GM23248 (cell line): ENCODE measurements at places on chromosomes 3 and 15. TPM values are rescaled to one million over a fixed set of nuclear protein-coding genes. Genes with fewer than 3 reads are reported as not detected.

GRIP2 gene
- 0.11 TPM in 1 of 2 replicates, not detected in the other for total RNA-seq

- peak; percentile 95 for DNase-seq
Observed at GRCh38 chr3:27568393-27568792, 84.2 kb upstream of the SLC4A7 start.

GRCh38 chr3:37660782-37661181 is 200.9 kb upstream of the CTDSPL start:
- no peak for DNase-seq

TEX55 gene
- total RNA-seq: not detected in 2 replicates

HES1 gene
- total RNA-seq: 13.0 and 13.8 TPM in 2 replicates

- no peak for DNase-seq
Observed at GRCh38 chr15:69643476-69643875, 190.9 kb downstream of the RPLP1 start.

BCL2A1 gene
- total RNA-seq: 1.6 TPM in 1 of 2 replicates, not detected in the other

CNTN4 gene
- total RNA-seq: not detected in 2 replicates

GRCh38 chr3:189871418-189871817 is 240.2 kb downstream of the TP63 start:
- no peak for DNase-seq

DNA sequence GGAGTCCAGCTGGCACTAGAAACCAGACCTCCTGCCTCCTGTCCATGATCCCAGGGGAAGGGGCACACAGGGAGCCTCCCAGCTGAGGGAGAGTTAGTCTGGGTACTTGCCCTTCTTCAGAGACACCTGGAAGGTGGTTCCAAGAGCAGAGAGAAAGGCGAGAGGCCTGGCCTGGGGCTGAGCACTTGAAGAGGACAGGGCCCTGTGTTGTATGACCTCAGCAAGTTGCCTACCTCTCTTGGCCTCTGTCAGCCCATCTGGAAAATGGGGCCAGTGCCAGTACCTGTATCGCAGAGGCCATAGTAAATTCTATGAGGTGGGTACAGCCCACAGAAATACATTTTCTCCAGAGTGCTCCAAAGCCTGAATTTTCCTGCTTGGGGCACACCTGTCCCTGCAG is 19.5 kb downstream of the PTH1R start:
- no peak for DNase-seq

- no peak for DNase-seq
Observed at GRCh38 chr15:92949604-92950249, 49.6 kb downstream of the CHD2 start.

DNA sequence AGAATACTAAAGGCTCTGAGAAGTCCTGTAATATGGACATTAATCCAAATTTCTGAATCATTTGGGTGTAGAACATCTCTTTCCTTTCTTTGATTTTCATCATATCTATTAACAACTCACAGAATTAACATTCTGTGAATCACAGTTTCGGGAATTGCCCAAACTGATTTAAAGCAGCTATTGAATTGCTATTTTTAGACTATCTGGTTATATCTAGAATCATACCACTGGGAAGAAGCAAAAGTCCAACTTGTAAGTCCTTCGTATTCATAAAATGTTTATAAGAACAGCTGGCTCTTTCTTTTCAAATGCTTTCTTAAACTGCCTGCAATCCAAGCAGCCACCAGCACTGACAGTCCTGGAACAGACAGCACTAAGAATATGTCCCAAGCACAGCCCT is 733.0 kb downstream of the NTRK3 start:
- no peak for DNase-seq

COLQ gene
- total RNA-seq: 0.32 and 1.1 TPM in 2 replicates

GRCh38 chr3:36178018-36178417 is 202.3 kb upstream of the STAC start:
- DNase-seq: peak; percentile 16

DNA sequence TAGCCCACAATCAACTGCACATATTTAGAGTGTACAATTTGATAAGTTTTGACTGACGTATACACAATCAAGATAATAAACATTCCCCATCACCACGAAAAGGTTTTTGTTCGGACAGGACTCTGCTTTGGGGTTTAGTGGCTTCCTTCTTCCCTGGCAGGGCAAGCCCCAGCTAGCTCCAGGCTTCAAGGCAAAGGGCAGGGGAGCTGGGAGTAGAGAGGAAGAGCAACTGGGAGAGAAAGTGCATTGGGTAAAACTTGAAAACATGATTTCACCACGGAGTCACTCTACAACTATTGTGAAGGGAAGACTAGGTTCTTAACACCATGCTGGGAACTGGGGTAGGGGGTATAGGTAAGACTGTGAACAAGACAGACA is 185.1 kb upstream of the UBE2E1 start:
- DNase-seq: no peak

CADPS gene
- total RNA-seq: 4.1 and 11.4 TPM in 2 replicates

DNA sequence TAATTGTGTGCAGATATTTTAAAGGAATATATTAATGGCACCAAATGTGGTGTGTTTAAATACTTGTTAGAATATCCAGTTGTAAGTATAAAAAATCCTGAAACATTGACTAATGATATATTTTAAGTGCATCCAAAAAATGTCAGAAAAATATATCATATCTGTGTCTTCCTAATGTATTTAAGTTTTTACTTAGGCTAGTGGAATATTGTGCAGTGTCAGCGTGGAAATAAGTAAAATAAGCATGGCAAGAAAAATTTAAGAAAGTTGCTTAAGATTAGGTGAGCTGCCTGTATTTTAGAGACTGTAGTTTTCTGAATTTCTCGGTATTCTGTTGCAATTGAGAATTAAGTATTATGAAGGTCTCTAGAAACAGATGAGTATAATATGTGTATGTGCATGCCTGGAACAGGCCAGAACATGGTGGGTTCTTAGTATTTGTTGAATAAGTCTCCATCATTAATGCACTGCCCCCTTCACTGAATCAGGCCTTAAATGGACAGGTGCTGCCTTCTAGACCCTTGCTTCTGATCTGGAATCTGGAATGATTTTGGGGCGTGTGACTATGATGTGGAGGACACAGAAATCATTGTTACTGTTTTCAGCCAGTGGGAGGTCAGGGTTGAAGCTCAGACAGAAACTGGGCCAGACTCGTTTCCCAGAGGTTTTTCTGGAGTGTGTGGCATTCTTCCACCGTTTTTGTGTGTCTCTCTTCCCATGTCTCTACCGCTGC is 86.1 kb downstream of the TRAK1 start:
- DNase-seq: no peak

USP13 gene
- 4.6 and 8.2 TPM in 2 replicates for total RNA-seq

- DNase-seq: no peak
Observed at GRCh38 chr15:33209575-33210481, 15.3 kb upstream of the FMN1 start.

- DNase-seq: no peak
Observed at GRCh38 chr3:62929771-62930170, 54.6 kb upstream of the CADPS start.

- DNase-seq: no peak
Observed at GRCh38 chr3:196335503-196335948, 2.7 kb downstream of the TM4SF19 start.

DNA sequence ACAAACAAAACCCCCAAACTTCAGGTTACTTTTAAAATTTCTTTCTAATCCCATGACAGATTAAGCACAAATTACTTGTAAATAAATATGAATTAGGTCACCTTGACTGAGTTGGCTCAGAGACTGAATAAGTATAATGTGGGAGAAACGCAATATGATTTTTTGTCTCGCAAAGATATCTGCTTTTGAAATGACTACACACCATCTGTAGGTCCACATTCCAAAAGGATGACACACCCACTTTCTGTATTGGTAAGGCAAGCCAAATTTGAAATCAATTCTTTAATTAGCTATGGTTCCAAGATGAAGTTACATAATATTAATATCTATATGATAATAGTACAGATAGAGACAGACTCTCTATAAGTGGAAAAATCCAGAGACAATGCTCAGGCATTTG is 66.9 kb upstream of the CSPG5 start:
- peak; percentile 27 for DNase-seq

DNA sequence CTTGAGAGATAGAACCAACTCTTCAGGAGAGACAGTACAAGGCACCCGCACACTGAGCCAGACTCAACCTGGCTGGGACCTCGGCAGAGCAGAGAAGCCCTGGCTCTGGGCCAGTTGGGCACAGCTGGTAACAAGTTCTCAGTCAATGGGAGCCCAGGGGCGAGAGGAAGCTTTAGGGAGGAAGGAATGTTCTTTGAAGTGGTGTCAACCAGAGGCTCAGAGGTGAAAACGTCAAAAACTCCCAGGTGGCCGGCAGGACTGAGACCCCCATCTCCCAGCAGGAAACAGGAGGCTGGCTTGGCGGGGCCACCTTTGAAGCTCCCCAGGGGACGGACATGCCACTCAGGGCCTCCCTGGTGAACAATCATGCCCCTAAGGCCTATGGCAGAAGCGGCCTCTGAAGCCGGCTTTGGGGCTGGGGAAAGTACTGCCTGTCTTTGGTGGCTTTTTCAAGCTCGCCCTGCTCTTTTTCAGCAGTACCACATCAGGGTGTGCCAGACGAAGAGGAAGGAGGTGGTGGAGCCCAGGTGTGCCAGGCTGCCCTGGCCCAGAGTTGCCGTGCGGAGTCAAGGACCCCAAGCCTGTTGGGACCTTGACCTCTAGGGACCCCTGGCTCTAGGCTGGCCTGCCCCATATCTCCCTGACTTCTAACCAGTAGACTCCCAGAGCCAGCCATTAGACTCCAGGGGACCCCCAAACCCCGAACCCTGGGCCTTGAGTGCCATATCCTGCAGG is 16.7 kb upstream of the TBC1D21 start:
- no peak for DNase-seq

C3orf52 gene
- total RNA-seq: 1.3 and 3.5 TPM in 2 replicates

LIPH gene
- not detected in 2 replicates for total RNA-seq

GRCh38 chr15:95864467-95864886 is 466.0 kb upstream of the NR2F2 start:
- no peak for DNase-seq

- peak; percentile 92 for DNase-seq
Observed at GRCh38 chr3:99901200-99901926, 83.7 kb downstream of the CMSS1 start.

DNA sequence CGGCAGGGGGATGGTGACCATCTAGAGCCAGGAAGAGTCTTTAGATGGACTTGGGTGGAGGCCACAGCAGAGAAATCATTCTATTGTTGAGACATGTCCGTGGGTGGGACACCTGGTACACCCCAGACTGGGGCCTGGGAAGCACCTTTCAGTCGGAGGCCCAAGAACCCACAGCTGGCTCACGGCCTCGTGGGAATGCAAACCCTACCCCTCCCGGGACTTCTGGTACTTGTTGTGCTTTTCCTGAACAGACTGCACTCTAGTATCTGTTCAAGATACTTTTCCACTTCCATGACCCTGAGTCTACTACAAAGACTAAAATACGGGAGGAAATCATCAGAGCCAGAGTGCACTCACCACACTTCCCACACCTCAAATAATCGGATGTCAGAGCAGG is 60.7 kb downstream of the BDH1 start:
- no peak for DNase-seq
